Left lung (tissue), 14 donors: ENCODE measurements at places on chromosomes 3 and 15.

DNA sequence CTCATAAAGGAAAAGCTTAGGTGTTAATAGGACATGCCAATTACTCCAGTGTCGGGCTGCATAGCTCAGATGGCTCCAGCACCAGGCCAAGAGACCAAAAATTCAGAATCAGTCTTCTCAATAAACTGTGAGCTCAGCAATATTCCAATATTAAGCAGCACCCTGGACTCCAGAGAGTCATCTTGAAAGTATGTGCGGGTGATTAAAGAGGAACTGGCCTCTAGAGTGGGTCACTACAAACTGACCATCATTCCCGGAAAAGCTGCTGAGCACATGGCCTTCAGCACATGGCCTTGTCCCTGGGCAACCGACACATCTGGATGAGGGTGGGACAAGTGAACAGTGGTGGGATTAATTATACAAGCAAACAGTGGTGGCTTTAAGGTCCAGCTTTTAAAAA, 59.0 kb downstream of the MAGI1 start:
- no peak for DNase-seq

DNA sequence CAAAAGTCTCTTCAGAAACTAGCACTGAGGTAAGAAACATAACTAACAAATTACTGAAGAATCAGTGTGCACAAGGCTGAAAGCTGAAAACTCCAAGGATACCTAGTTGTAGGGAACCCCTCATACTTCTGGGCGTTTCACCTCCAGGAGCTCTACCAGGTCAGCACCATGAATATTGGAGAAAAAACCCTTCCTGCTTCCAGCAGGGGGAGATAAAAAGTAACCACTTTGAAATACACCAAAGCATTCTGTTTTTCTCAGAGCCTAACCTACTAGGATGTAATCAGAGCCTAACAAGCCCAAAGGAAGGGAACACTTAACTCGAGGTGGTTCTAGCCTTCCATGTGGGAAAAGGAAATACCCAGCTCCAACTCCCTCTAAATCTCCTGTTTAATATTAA, 175.8 kb upstream of the MME start:
- no peak for DNase-seq

- DNase-seq = peak; percentile 65
Measured at GRCh38 chr3:24683633-24684384, 189.2 kb upstream of the THRB start.

- DNase-seq = no peak
Measured at GRCh38 chr3:2927259-2927658, 182.9 kb downstream of the IL5RA start.

DNA sequence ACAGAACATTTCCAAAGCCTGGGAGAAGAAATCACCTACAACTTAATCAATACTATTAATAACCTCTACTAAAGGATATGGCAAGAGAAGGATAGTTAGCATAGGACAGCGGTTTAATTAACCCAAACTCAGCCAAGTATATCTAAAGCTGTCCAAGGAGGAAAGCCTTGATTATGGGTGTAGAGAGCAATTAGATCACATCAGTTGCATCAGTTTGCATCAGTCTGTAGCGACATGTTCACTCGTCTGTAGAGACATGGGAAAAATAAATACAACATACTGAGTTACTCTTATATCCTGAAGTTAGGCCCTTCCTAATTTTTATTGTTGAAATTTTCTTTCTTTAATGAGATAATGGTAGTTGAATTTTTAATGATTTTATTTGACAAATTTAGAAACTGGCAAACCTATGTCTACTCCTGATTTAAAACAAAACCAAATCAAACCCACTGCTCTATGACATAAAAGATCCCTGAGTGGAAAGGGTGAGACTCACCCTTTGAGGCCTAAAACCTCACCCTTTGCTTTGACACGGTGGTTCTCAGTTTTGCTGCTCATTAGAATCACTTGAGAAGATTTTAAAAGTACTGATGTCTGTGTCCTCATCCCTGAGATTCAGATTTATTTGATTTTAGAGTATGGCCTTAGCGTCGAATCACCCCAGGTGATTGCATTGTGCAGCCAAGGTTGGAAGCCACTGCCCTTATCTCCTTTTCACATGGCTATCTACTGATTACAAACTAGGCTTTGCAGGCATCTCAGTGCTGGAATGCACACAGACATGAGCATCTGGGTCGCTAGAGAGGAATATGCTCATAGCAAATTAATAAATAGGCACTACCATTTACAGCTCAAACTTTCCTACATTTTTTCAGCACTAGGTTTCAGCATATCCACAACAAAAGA, 2.8 kb upstream of the CLRN1 start:
- no peak for DNase-seq

DNA sequence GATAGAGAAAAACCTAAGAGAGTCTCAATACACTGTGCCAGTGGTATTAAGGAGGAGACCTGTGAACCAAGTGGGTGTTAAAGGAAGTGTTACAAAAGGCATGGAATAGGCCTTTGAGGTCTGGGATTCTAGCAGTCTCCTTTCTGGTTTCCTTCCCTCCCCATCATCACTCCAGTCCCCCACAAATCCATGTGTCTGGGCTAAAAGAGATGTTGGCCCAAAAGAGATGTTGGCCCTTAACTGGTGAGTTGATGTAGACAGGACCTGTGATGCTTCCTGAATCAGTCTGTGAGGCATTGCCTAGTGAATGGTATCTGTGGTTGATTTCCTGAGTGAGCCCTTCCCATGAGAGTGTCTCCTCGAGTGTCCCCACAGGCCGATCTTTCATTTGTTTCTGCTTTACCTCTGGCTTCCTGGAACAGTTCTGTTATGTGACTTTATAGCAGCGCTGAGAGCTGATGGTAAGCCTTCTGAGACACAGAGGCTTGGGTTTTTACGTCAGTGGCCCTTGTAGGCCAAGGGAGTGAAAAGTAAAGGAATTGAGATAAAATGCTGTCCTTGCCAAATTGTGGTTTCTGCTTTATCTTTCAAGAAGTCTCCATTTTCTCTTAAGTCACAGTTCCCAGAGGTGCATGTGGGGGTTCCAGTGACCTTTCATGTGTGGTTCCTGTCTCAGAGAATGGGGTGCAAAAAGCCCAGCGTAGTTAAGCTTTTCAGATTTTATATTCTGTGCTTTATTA, 87.8 kb downstream of the KLHL25 start:
- peak; percentile 20 for DNase-seq

DNA sequence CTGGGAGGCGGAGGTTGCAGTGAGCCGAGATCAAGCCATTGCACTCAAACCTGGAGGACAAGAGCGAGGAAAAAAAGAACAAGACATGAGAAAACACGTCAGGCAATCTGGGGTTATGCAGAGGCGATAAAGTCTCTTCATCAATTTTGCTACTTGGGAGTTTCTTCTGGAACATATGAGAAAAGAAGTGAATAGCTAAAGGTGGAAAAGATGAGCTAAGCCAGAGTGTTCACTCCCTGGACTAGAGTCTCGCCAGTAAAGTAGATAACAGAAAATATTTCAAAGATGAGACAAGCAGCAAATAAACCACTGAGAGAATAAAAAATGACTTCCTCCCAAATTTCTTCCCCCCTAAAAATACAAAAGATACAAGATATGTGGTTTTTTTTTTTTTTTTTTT, 188.4 kb upstream of the HES1 start:
- no peak for DNase-seq
